ENCODE measurements at places on chromosomes 6 and 20.

DNA sequence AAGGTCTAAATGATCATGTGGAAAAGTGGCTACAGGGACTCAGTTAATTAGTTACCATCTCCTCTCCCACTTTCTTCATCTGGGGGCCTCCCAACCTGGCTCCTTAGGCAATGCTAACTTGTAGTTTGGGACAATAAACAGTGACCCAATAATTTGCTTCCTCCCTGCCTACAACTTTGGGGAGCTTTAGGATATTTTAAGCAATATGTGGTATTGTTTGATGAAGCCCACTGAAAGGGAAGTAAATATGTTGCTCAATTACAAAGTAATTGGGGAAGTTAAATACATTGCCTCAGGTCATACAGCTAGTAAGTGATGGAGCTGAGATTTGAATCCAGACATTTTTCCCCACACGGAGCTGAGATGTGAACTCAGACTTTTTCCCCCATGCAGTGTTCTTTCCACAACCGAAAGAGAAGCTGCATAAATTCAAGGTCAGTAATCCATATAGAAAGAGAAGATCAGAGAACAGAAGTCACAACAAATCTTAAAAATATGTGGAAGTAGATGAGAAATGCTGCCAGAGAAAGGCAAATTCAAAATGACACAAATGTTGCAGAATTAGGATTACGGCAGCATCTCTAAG lies 26.6 kb downstream of the ZHX3 start:
- no peak for DNase-seq

DNA sequence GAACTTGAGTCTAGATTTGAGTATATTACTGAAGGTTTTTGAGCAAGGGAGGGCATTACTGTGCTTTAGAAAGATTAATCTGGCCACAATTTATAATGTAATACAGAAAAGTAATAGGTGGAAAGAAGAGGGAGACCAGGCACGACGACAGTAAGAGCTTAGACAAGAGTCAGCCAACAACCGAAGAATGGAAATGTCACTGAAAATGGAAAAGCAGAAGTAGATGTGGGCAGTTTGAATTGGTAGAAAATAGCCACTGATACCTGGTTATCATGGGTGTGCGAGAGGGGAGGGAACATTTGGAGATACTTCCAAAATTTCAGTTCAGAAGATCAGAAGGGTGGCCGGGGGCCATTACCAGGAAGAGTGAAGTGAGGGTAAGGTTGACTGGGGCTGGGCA lies 339.1 kb downstream of the UTRN start:
- DNase-seq: no peak

- no peak for DNase-seq
Observed at GRCh38 chr6:153167061-153167891, 36.2 kb upstream of the RGS17 start.

GRCh38 chr6:31378062-31378720 lies 21.2 kb upstream of the HLA-B start:
- no peak for DNase-seq

GRCh38 chr20:46541229-46541935 lies 9.1 kb downstream of the OCSTAMP start:
- DNase-seq: no peak

DNA sequence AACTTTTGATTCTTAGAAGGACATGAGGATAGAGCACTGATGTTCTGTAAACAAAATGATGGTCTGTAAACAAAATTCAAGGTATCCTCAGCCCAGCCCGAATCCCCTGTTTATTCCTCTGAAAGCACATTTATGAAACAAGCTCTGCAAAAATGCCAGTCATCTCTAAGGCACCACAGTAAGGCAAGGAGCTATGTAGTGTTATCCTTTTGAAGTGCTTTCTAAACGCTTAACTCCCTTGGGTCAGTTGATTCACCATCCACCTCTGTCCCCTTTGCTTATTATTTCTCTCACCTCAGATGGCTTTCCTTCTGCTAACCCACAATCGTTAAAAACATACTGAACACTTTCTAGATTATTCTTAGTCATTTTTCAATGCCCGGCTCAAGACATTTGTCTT lies 93.8 kb downstream of the ATXN1 start:
- no peak for DNase-seq

- DNase-seq: no peak
Observed at GRCh38 chr20:12969071-12969669, 39.6 kb upstream of the SPTLC3 start.

GRCh38 chr20:59561614-59562277 lies 42.6 kb upstream of the PHACTR3 start:
- DNase-seq: no peak

- no peak for DNase-seq
Observed at GRCh38 chr6:97077380-97077779, 152.9 kb downstream of the KLHL32 start.

DNA sequence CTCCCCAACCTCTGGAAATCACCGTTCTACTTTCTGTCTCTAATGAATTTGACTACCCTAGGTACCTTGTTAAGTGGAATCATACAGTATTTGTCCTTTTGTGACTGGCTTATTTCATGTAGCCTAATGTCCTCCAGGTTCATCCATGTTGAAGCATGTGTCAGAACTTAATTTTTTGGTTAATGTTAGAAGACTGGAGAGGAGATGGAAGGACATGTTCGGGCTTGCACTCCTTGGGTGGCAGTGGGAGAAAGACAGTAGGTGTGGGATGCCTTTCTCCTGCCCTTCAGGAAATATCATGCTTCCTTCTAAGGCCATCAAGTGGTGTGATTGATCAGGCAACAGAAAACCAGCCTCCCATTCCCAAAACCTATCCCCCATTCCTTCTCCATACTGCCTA lies 61.1 kb upstream of the RNF144B start:
- no peak for DNase-seq

DNA sequence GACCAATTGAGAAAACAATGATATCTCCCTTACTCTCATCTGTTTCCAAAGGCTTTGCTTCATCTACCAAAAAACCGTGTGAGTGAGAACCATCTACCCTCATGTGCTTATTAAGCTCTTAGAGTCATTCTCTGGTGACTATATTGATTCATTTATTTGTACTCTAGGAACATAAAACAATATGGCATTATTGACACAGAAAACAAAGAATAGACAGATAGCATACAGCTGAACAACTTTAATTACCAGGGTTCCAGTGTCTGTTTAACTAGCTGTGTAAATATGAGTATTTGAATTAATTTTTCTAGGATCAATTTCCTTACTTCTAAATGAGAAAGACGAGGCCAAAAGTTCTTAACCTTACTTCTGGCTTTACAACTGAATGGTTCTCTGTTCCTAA lies 31.3 kb upstream of the HEY2 start:
- DNase-seq: no peak

DNA sequence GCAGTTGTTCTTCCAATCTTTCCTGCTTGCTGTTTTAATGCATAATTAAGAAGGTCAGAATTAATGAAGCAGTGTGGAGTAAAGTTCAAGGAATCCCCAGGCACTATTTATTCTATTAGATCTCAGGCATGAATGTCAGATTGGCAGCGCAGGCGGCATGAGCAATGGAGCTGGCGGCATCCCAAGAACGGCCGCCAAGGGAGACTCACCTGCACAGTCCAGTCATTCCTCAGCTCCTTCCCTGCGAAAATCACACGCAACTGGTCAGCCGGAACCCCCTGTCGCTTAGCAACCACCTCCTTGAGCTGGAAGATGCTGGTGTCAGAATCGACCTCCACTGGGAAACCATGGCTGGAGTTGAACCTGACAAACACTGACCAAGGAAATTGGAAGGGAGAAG lies 284.5 kb downstream of the PRKN start:
- DNase-seq: no peak

GRCh38 chr20:18363708-18364107 lies 75.4 kb downstream of the ZNF133 start:
- DNase-seq: no peak

- no peak for DNase-seq
Observed at GRCh38 chr6:47571488-47571887, 93.9 kb downstream of the CD2AP start.

DNA sequence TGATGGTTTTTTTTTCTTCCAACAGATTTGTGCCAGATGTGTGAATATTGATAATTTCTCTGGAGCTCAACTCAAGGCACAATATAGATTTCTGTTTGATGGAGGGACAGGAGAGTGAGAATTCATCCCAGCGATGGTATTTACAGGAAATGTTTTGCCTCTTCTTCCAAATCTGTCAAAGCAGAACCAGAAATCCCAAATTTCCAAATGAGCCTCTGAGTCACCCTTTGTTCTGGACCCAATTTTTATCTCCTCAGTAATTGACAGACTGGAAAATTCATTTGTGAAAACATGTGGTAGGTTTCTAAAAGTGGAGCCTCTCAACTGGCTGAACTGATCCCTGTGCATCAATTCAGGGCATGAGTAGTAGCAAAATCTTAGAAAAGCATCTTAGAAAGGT lies 223.2 kb upstream of the TSHZ2 start:
- no peak for DNase-seq

DNA sequence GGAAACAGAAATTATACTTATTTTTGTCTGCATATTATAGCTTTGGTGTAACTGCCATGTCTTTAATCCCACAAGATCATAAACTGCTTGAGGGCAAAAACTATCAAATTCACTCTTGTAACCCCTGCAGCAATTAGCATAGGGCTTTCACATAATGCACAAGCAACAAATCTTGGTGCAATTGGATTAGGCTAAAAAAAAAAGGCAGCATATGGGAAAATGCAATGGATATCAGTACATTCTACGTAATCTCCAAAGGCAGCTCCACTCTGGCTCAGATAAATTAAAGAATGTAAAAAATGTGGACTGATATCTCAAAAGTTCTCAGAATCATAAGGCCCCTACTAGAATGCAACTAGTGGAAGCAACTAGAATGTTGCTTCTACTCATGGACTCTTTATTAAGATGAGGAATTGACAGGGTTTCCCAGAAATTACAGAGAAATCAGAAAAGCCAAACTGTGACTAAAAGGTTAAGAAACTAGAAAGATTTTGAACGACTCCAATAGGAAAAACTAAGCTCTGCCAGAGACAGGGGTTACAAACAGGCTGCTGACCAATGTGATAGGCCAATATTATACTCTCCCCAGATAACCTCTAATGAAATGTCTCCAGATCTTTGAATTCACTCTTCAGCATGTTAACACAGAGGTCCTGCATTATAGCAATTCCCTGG lies 55.0 kb downstream of the FILIP1 start:
- no peak for DNase-seq

DNA sequence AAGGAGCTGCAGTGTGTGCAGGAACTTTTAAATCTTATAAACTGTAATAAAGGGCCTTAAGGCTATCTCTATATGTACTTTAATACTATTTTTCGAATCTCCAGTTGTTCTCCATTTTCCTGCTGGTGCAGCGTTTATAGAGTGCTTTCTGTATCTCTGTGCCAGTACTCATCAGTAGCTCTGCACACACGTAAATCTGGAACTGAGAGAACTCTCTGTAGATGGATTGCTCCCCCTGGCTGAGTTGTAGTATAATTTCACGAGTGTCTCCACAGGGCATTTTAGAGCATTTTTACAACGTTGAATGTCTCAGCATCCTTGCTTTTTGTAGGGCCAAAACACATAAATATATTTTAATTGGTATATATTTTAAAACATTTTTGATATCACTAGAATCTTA lies 256.5 kb downstream of the TRDN start:
- DNase-seq: no peak
